Upper lobe of left lung (tissue), 6 donors: ENCODE measurements at places on chromosomes 1 and 21.

GRCh38 chr1:44717156-44717555 lies 13.8 kb downstream of the RNU5D-1 start:
- DNase-seq, result no peak

GRCh38 chr1:162943622-162944021 lies 82.6 kb upstream of the CCDC190 start:
- no peak for DNase-seq

DNA sequence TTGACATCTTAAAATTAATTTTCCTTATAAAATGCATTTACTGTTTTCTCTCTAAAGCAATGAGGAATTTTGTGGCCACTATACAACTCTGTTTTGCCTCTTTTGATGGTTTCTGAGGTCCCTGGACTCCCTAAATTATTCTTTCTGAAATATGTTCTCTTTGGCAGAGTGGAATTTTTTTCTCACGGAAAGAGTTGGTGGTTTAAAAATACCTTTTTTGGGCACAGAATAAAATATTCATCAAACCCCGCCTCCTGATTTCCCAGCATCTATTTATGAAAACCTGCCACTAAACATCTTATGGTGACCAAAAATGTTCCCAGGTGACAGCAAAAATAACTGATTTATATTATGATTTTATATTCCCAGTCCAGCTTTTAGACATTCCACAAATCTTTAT lies 165.3 kb upstream of the SYT6 start:
- no peak for DNase-seq

DNA sequence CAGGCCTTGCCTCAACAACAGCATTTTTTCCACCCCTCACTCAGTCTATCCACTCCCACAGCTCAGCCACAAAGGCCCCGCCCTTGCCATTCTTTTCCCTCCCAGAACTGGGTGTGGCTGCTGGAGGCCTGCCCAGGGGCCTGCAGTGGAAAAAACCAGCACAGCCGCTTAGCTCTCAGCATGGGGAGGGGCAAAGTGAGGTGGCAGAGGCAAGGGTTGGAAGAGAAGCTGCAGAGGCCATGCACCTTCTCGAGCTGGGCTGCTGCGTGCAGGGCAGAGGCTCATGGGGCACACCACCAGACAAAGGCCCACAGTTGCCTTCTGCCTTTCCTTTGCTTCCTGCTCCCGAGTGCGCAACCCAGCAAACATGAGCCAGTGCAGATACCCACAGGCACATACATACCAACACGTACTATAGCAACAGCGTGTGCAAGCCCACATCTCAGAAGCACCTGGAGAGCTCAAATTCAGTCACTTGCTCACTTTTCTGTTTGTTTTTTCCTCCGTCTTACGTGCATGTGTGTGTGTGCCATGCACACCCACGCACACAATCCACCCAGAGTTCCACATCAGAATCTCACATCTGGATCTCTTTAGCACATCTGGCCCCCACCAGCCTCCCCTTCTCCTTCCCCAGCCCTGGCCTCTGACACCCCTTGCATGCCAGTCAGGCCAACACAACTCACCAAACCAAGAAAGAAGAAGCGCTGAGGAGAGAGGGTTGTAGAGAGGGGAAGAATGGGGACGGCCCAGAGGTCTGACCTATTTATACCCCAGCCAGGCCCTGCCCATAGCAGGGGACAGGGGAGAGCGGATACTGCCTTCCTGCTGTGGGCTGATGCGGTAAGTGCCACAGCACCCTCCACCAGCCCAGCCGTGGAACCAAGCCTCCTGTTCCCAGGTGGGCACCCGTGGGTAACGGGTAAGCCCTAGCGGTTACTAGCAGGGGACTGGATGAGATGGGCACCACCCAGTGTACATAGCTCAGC lies at the start of gene S100A4:
Gene S100A4 (minus strand): TSS at position 740 of the 989 bp plus-strand sequence. CDS start 1,012 bp downstream, outside the sequence.
- DNase-seq, result peak; percentile 92

GRCh38 chr1:100536031-100536430 lies 1.9 kb upstream of the GPR88 start:
- no peak for DNase-seq

GRCh38 chr1:85428471-85429089 lies 36.4 kb downstream of the DDAH1 start:
- DNase-seq, result no peak

DNA sequence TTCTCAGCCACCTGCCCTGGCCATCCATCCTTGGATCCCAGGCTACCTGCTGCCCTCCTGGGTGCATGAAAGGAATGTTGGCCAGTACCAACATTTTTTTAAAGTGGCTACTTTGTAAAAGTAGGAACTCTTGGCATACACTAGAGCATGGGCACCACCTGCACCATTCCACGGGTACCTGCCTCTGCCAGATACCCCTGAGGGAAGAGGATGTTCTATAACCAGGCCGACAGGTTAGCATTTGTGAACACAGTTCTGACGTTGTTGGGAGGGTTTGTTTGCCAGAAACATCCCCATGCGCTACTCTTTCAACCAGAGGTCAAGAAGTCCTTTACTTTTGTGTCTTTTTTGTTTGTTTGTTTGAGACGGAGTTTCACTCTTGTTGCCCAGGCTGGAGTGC lies 43.0 kb downstream of the EVA1C start:
- no peak for DNase-seq

GRCh38 chr1:6162773-6163172 lies 17.3 kb downstream of the CHD5 start:
- DNase-seq, result peak; percentile 65

DNA sequence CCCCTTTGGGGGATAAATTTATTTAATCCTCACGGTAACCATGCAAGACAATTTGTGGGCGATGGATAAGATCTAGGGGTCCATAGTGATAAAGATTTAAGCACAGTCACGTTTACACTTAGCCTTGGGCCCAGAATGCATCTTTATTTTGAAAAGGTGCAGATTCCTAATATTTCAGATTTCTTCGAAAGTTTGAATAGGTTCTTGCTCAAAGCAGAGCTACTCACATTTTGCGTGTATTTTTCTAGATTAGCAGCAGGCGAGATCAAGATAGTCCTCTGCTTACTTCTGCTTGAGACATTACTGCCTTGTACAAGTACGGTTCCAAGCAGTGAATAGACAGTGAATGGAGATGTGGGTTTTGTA lies 647 bp downstream of the TSEN15 start:
- DNase-seq, result no peak

DNA sequence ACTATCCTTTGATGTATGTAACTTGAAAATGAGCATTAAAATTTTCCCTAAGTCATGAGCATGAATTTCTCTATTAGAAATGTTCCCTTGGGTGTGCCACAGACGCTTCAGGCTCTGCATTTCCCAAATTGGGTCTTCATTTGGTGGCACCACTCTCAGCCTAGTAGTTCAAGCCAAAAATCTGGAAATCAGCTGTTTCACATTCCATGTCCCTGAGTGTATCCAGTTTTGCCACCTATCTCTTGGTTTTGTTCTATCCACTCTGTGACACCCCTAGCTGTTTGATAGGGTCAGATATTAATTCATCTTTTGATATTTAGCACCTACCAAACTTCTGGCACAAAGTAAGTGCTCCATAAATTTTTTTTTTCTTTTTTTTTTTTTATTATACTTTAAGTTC lies 89.5 kb upstream of the DPH5 start:
- DNase-seq, result no peak

DNA sequence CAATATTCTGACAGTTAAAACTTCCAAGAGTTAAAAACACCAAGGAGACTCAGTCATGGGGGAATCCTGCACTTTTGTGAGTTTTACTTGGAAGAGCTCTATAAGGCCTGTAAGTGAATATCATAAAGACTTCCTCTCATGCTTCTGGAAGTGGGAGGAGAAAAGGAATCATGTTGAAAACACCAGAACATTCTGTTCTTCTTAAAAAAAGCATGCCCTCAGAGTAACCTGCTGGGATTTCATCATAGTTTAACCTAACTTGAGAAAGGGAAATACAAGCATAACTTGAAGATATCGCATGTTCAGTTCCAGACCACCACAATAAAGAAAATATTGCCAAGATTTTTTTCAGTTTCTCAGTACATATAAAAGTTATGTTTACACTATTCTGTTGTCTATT lies 51.9 kb downstream of the COL11A1 start:
- no peak for DNase-seq

- DNase-seq, result no peak
These were observed 82.2 kb upstream of the BMP8A start for GRCh38 chr1:39409055-39409816.

- DNase-seq, result peak; percentile 29
These were observed 402 bp upstream of the AK4 start for GRCh38 chr1:65147424-65148177.

DNA sequence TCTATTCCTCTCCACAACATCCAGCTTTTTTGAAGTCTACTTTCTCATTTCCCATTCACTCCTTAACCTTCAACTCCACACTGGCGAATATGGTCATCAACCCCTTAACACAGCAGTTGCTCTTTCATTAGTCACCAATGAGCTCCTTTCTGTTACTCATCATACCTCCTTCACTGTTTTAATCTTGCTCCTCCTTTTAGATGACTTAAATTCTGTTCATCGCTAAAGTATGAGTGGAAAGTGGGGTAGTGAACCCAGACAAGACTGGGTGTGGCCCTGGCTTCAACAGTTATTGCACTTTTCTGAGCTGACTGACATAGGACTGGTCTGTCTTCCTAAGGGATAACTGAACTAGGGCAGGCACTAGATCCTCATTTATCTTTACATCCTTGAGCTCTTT lies 51.3 kb downstream of the AKT3 start:
- no peak for DNase-seq

- DNase-seq, result no peak
These were observed 34.5 kb downstream of the CD247 start for GRCh38 chr1:167483790-167484189.

- no peak for DNase-seq
These were observed 508 bp downstream of the HEYL start for GRCh38 chr1:39638965-39639304.

GRCh38 chr1:14113841-14114567 lies 414.0 kb downstream of the PRDM2 start:
- peak; percentile 40 for DNase-seq

DNA sequence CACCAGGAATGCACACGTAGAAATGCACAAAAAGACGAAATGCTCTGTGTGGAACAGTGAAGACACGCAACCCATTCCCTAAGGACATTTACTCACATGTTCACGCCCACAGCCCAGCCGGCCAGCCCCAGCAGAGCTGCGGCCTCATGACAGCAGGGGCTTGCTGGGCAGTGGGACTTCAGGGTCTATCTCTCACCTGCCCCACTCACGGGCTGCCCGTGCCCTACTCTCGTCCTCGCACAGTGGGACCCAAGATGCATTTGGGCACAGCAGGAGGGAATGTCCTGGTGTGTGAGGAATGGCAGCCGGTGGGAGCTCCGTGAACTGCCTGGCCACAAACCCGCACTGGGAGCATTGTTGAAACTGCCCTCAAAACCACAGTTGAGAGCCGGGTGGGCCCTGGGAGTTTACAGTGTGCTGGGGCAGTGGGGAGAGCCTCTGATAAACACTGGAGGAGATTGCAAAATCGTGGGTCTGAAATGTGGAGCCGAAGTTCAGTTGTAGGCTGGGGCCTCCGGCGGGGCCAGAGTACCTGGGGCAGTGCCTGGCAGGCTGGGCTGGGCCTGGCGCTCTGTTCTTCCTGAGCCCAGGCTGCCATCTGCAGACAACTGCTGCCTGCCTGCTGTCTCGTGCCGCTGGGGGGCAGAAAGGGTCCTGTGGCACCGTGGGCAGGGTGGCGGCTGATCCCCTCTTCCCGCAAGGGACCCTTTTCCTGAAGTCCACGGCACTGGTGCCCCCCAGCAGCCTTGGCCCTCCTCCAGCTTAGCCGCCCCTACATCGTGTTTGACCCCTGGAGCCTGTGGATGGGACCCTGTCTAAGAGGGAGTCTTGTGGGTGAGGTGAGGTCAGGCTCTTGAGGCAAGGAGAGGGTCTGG lies 20.7 kb upstream of the POFUT2 start:
- DNase-seq, result peak; percentile 65
